Stimulated activated naive CD4-positive, alpha-beta T cell (primary cell): ENCODE measurements at places on chromosomes 2 and 18.

DNA sequence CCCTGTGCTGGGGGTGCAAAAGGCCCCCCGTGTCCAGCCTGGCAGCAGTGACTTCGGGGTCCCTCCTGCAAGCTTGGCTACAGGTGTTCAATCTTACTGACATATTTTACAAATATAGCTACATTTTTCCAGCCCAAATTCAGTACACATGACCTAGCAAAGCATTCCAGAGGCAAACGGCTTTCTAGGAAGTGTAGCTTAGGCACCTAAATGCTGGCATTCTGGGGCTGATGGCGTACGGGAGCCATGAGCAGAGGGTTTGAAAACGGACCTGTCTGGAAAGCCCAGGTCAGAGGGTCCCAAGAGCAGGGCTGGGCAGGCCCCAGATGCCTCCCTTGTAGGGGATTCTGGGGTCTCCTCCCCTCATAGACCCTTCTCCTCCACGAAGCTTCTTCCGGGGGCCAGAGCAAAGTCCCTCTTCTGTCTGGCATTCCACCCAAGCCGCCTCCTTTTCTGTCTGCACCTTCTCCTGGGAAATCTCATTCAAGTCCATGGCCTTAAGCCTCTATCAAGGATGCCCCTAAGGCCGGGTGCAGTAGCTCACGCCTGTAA, 63.3 kb upstream of the ASAP2 start:
- no peak for DNase-seq

DNA sequence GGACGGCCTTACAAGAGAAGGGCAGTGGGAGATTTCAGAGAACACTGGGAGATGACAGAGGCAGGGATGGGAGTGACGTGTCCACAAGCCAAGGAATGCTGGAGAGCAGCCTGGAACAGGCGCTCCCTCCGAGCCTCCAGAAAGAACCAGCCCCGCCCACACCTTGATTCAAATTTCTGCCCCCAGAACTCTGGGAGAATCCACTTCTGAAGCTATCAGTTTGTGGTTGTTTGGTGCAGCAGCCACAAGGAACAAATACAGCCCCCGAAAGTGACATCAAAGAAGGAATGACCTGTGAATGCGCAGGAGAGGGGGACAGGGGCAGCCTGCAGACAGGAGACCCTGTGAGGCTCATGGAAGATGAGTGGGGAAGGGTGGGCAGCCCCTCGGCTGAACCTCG, 67.3 kb downstream of the TWIST2 start:
- no peak for DNase-seq

DNA sequence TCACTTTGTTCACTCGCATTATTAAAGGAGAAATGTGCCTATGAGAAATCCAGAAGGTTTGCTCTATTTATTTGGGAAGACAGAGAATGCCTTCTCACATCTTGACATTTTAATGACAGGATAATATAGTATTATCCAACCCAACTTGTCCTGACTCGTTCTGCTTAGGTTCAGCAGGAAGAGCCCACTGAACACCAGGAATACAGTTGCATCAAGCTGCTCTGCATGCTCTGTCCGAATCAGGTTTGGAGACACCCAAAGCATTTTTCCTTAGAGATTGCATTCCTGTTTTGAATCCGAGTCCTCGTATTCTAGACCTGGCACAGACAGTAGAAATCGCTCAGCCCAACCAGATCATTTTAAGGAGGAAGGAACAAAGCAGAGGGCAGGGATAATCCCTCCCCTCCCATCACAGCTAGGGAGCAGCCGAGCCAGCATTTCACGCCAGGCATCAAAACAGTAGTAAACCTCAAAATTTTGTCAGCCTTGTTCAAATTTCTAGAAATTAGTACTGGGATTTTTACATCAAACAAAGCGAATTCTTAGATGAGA, 837.4 kb upstream of the ID2 start:
- no peak for DNase-seq

DNA sequence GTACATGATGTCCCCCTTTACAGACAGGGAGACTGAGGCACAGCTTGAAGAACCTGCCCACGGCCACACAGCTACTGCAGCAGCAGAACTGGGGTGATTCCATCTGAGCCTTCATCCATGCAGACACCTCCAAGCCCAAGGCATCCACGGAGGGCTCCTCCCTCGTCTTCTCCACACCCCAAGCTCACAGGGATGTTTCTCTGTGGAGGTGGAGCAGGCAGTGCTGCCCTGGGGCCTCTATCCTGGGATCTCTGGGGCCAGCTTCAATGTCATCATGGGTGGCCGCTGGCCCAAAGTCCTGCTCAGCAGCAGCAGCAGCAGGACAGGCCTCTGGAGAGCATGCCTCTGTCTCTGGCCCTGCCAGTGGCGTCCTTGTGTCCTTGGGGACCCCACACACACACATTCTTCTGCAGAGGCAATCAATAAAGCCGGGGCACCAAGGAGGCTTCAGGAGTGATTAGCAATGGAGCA, 31.2 kb downstream of the ADI1 start:
- DNase-seq = no peak
